ENCODE measurements at places on chromosomes 6 and 20.
A peak's percentile ranks its signal among the peaks of the same experiment; 100 is the strongest.

DNA sequence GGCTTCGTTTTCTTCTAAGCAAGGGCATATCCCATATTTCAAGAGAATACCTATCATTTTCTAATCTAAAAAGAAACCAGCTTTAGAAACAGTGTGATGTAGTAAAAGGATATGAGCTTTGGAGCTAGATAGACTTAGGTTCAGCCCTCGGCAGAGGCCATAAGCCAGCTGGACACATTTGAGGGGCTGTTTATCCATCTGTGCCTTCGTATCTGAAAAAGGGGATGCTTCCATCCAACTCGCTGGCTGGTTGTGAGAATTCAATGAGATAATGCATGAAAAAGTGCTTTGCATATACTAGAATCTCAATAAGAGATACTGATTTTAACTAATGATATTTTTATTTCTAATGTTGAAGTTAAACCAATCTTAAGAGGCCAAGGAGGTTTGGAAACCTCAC, 58.0 kb downstream of the PRL start:
- no peaks in the 10 kb centered on the region for H3K36me3 ChIP-seq
- H3K4me1 ChIP-seq: no peaks in the 10 kb centered on the region
- no peak overlapping the region for H3K4me3 ChIP-seq
- no peaks in the 10 kb centered on the region for H3K27me3 ChIP-seq
- no peak overlapping the region for H3K27ac ChIP-seq

GRCh38 chr6:51062166-51062722, 243.6 kb downstream of the TFAP2B start:
- no peak for DNase-seq
- no peak overlapping the region for H3K27ac ChIP-seq
- no peaks in the 10 kb centered on the region for H3K36me3 ChIP-seq
- H3K4me3 ChIP-seq: no peak overlapping the region
- no peaks in the 10 kb centered on the region for H3K27me3 ChIP-seq

GRCh38 chr6:138088326-138088762, 18.9 kb downstream of the PERP start:
- H3K36me3 ChIP-seq: peaks cover 5% of the 10 kb centered on the region
- peak; percentile 91 for DNase-seq
- no peak overlapping the region for H3K27ac ChIP-seq
- H3K4me3 ChIP-seq: no peak overlapping the region
- H3K27me3 ChIP-seq: no peaks in the 10 kb centered on the region
- H3K4me1 ChIP-seq: peaks cover 3% of the 10 kb centered on the region

DNA sequence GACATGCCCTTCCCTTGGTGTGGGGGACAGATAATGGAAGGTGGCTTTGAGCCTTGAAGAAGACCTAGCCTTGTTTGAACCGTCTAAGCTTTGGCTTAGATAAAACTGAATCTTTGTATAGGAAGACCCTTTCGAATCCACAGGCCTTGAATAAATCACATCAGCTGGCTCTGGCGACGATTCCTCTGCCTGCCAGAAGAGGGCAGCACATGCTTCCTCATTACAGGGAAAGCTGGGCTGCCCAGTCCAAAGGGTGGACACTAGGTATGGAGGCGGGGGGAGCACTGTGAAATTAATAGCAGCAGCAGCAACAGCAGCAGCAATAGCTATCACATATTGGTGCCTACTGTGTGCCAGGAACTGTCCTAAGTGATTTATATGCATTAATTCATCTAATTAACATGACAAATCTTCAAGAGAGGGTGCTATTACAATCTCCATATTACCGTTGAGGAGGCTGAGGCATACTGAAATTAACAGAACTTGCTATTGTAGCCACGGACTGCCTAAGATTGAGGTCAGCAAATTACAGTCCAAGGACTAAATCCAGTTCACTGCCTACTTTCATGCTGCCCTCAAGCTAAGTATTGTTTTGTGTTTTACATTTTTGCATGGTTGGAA, 85.1 kb downstream of the CLIC5 start:
- H3K4me3 ChIP-seq: no peak overlapping the region
- H3K36me3 ChIP-seq: no peaks in the 10 kb centered on the region
- no peaks in the 10 kb centered on the region for H3K4me1 ChIP-seq

- no peak overlapping the region for H3K27ac ChIP-seq
- H3K4me1 ChIP-seq: no peaks in the 10 kb centered on the region
- no peak for DNase-seq
- no peaks in the 10 kb centered on the region for H3K27me3 ChIP-seq
Observed at GRCh38 chr6:76000629-76001028, 71.8 kb downstream of the IMPG1 start.

Measured in trophoblast cell (in vitro differentiated cells and primary cell).